ENCODE measurements at places on chromosomes 4 and X.

- DNase-seq = no peak
Measured at GRCh38 chr4:54726907-54727306, 69.2 kb downstream of the KIT start.

DNA sequence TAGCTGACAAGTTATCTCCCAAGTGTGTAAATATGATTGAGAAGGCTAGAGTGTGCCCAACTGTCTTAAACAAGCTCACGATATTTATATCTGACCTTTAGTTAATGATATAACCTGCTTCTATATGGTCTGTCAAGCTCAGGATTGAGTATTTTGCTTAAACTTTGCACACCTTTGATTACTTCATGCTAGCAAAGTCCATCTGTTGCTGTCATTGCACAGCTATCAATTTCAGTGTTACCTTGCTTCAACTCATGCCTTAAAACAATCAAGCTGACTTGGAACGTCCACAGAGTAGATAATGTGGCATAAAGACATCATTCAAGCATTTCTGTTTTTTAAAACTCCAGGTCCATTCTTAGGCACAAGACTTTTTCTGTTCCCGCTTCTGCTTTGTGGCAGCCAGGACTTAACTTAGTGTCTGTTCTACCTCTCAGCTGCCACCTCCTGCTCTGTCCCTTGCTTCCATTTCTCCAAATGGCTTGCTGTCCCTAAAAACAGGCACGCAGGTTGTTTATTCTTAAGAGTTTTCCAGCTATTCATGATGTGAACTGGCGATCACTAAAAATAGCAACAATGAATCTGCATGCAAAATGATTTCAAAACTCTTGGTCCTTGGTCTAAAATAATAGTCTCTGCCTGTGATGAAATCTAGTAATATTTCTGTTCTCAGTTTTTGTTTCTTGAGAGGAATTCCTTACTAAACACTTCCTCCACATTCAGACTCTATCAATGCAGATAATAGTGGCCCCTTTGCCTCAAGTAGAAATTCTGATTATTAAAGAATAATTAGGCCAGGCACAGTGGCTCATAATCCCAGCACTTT is 16.3 kb upstream of the NEIL3 start:
- DNase-seq = no peak

DNA sequence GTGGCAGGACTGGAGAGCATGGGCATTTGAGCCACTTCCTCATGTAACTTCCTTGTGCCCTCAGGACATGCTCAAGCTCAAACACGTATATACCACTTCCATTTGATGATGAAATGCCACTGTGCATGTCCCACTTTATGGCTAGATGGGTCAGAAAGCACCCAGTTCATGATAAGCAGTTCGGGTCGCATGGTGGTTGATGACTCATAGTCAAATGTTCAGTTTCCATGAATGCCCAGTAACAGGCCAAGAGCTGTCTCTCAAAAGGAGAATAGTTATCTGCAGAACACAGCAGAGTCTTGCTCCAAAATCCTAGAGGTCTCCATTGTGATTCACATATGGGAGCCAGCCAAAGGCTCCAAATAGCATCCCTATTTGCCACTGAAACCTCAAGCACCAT is 48.9 kb upstream of the SPIN3 start:
- DNase-seq = no peak

DNA sequence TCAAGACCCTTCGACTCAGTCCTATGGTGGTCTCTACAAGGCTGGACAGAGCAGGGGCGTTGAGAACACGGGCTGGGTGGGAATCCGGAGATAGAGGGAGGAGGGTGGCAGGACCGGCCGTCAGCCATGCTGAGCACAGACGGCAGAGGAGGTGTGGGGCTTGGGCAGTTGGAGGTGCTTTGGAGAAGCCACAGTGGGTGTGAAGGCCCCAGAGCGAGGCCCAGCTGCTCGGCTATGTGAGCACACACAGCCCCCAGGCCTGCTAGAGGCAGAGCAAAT is 4.2 kb downstream of the PDE6B start:
- DNase-seq = no peak

GRCh38 chr4:145347684-145348083 is 134.0 kb upstream of the SMAD1 start:
- no peak for DNase-seq

- DNase-seq = no peak
Measured at GRCh38 chr4:1939664-1940509, 68.7 kb downstream of the NSD2 start.

GRCh38 chr4:154574311-154574710 is 11.5 kb downstream of the FGB start:
- DNase-seq = no peak
